Activated T-helper 1 cell treated with anti-CD3 and anti-CD28 coated beads, Interleukin-2, amount 50 U/mL, for 16 hours (primary cell): ENCODE measurements at places on chromosomes 2 and 18.

- no peak for DNase-seq
These were observed 78.4 kb downstream of the CD8B2 start for GRCh38 chr2:106565599-106565998.

GRCh38 chr2:79717364-79718007 is 204.6 kb downstream of the CTNNA2 start:
- no peak for DNase-seq

- no peak for DNase-seq
These were observed 106.1 kb upstream of the NETO1 start for GRCh38 chr18:72973841-72974240.

GRCh38 chr18:51622702-51623101 is 425.2 kb upstream of the MEX3C start:
- DNase-seq, result no peak

- DNase-seq, result no peak
These were observed 8.3 kb downstream of the TM4SF20 start for GRCh38 chr2:227370791-227371312.

GRCh38 chr2:120453635-120453998 is 107.7 kb downstream of the INHBB start:
- DNase-seq, result no peak

GRCh38 chr2:121342751-121343150 is 57.7 kb upstream of the TFCP2L1 start:
- DNase-seq, result no peak

GRCh38 chr18:63177919-63178821 is 141.4 kb downstream of the BCL2 start:
- no peak for DNase-seq

- no peak for DNase-seq
These were observed 219.9 kb downstream of the CDH20 start for GRCh38 chr18:61553045-61553659.

GRCh38 chr2:233092432-233093165 is 32.5 kb downstream of the INPP5D start:
- no peak for DNase-seq

GRCh38 chr2:2302359-2302758 is 28.7 kb downstream of the MYT1L start:
- no peak for DNase-seq

DNA sequence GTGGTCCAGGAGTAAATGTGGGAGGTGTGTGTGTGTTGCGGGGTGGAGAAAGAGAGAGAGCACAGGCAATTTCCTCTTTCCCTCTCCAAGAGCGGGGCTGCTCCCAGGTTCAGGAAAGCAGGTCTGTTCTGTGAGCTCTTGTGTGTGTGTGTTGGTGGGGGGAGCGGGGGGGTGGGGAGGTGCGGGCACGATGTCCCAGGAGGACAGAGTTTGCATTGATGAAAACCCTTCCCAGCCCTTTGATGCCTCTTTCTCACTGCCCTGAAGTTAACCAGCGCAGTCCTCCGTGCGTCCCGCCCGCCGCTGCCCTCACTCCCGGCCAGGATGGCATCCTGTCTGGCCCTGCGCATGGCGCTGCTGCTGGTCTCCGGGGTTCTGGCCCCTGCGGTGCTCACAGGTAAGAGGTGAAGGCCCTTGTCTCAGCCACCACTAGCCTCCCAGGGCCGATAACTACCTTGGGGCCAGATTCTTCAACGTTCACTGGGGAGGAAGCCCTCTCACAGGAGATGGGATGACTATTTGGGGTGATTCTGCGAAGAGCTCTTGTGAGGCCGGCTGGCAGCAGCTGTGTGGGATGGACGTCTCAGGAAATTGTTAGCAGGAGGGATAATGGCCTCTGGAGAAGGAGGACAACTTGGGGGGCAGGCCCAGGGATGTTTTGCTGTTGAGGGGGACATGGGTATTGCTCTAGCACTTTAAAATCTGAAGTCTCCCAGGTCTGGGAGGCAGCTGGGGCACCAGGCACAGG is at the start of gene SNORC:
Gene SNORC (plus strand): TSS at position 247 of the 748 bp plus-strand sequence. CDS start 78 bp downstream, at position 325.
- no peak for DNase-seq

DNA sequence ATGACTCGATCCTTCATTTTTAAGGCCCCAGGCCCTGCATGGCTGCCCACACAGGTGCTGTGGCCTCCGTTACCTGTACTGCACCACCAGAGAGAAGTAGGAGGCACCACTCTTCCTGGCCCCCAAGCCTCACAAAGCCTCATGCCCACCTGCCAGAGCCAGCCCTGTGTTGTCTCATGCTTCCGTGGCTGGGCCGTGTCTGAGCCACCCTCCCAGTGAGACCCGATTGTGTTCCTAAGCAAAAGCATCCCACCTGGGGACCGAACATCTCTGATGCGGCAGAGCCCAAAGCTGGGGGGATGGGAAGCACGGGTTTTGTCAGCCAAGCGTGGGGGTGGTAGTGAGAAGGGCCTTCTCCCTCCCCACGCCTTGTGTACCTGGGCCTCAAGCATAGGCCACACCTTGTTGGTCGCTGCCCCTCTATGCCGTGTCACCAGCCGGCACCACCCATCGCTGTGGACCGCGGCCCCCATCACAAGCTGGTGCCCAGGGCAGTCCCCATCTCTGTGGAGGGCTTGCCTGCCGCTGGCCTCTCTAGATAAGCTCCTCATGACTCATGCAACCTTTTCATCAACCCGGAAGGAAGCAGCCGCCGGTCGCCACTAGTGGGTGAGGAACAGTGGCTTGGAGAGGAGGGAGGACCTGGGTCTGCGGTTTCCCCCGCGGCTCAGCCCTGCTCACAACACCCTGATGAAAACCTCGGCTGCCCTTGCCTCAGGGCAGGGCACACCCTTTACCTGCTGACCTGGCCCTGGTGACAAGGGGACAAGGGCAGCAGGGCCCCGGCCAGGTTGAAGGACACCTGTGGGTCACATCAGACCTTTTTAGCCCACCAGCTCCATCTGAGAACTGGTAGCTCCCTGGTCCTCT is 2.7 kb upstream of the RNPEPL1 start:
- peak; percentile 86 for DNase-seq

GRCh38 chr2:13662055-13662454 is 945.3 kb downstream of the TRIB2 start:
- DNase-seq, result no peak

- DNase-seq, result no peak
These were observed 52.0 kb downstream of the KIF5C start for GRCh38 chr2:148926981-148927401.

DNA sequence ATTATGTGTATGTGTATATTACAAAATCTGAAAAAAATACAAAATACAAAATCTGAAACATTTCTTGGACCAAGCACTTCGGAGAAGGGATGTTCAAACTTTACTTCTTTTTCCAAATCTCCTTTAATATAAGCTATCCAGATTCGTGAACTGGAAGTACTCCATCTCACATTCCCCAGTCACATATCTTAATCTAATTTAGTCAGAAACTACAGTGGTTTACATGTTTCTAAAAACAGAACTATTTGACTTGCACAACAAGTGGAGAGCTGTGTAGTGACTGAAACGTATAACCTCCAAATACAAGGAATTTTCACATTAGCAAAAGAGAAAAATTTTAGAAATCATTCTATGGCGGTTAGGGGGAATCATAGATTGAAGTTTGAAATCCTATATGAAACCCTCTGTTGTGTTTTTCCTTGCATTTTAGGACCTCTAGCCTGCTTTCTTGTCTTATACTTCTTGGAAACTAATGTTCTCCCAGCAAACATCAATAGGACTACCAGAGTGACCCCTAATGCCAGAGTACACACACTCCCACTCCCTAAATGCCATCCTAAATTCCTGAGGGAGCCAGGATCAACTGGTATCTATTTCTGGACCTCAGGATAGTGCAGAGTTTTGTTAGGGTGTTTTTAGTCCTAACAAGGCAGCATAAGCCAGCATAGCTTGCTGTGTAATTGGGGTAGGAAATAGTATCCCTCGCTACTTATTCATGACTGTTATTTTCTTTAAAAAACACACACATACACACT is 30.2 kb upstream of the ROCK1 start:
- DNase-seq, result no peak

DNA sequence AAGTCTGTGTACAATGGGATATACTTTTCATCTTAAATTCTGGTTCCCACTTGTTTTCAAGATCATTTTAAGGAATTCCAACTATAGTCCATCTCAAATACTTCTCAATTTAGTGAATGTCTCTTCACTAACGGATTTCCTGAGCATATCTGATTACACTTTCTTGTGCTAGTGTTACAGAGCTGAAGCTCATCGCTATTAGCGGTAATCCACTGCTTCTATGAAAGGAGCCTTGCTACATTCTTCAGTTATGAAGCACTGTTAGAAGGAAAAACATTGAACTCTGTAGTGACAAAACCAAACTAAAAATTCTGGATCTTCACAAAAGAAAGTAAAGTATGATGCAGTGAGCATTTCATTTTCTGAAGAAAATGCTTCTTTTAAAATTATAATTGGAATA is 72.0 kb downstream of the AGPS start:
- no peak for DNase-seq

DNA sequence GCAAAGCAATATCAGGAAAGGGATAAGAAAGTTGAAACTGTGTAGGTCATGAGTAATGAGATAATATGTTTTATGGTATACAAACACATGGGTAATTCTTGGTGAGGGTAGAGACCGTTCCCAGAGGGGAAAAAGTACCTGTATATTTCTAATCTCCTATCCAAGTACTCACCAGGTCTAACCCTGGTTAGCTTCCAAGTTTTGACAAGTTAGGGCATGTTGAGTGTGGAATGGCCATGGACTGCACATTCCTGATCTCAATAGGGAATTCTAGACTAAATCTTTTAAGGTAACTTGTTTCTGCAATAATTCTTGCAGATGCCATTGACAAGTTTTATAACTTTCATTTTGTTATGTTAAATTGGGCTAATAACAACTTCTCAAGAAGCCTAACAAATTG is 216.6 kb downstream of the SPAG16 start:
- no peak for DNase-seq

GRCh38 chr2:173631127-173631460 is 276.4 kb downstream of the CDCA7 start:
- no peak for DNase-seq

GRCh38 chr2:56754066-56754615 is 570.4 kb downstream of the CCDC85A start:
- no peak for DNase-seq

DNA sequence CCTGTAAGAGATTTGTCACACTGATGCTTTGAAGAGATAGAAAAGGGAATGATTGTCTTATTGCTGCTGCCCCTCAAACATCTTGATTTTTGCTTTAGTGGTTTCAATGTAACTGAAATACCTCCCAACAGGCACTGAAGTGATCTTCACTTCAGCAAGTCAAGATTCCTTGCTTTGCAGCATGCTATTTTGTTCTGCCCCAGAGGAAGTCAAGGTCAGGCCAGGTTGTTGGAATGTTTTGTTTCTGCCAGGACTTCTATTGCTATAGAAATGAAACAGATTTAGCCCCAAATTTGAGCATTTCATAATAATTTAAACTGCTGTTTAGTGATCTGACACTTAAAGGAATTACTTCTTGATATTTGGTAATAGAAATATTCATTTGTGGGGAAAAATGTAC is 277.6 kb downstream of the ZNF804A start:
- DNase-seq, result no peak

- DNase-seq, result no peak
These were observed 160.3 kb downstream of the IKZF2 start for GRCh38 chr2:212991120-212991519.

- DNase-seq, result no peak
These were observed 169.2 kb downstream of the ASB1 start for GRCh38 chr2:238595750-238596570.

- DNase-seq, result no peak
These were observed 1.8 kb downstream of the B3GNT7 start for GRCh38 chr2:231397011-231397927.

DNA sequence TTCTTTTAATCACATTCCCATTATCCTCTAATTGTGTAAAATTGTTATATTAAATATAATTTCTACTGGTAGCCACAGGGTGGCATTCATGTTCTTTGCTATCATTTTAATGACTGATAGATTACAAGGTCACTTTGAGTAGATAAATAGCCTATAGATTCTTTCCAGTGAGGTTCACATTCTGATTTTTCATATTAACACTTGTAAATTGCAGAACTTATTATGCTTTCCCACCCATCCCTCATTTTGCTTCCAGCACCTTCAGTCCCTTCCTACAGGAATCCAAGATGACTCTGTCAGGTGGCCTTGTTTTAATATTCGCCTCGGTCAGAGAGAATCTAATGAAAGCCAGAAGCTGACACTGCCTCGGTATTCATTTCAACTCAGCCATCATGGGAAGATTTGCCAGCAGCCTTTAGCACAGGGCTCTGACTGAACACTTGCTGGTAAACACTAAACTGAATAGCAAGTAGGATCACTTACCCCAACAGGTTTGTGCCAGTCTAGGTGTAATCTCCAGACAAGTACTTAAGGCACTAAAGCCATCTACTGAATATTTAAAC is 101.2 kb upstream of the FSHR start:
- no peak for DNase-seq

GRCh38 chr2:28327956-28328922 is 64.4 kb upstream of the FOSL2 start:
- no peak for DNase-seq

GRCh38 chr2:8151888-8152287 is 530.0 kb upstream of the ID2 start:
- DNase-seq, result no peak

DNA sequence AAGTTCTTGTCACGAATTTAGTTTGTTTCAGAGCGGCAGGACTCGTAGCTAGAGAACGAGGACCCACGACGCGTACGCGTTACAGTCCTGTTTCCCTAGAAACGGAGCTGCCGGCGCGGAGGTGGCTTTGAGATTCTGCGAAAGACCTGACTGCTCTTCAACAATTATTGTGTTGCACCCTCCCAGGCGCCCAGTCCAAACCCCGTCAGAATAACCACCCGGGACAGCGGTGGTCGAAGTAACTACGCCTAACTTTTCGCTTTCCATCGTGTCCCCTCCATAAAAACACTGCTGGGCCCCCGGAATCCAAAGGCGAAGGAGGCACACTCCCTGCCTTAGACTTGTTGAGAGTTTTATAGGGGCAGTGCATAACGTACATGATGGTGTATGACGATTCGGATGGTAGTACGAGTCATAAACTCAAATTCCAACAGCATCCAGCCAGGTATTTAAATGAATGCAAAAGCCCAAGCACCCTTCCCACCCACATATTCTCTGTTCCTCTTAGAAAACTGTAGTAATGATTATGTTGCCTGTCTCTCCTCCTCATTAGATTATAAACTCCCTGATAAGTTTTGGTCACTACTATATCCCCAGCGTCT is 651 bp upstream of the STAM2 start:
- no peak for DNase-seq

DNA sequence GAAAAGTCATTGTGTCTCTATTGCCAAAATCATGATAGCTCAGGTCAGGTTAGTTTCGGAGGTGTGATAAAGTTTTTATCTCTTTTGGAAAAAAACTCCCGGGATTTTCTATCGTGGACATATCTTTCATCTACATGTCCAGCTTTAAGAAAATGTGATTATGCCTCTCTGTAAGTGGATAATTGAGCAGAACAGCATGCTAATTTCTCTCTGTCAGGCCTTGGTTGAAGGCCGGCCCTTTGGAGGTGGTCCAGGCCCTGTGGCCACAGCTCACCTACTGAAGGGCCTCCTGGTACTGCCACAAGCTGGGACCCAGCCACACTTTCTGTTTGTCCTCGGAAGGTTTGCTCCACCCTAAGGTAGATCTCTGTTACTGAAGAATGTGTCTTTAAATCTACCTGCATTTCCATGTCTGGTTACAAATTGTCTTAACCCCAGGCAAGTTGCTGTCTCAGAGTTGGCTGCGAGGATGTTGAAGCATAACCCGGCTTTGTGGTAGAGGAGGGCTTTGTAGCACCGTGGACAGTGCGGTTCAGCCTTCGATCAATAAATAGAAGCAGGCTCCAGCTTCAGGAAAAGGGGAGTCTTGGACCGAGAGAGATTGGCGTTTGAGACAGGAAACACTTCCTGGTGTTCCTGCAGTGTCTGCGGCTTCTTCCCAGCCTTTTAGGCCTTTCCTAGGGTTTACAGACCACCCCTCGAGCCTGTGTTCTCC is 25.5 kb downstream of the TCF7L1 start:
- DNase-seq, result no peak
